ENCODE measurements at places on chromosomes 2 and 18. TPM values are rescaled to one million over a fixed set of nuclear protein-coding genes. Genes with fewer than 3 reads are reported as not detected.

The MOCOS gene
- 1.3 TPM for total RNA-seq

The GALR1 gene
- total RNA-seq: not detected

The HYCC2 gene
- 9.3 TPM for total RNA-seq

The MLPH gene
- total RNA-seq: 30.3 TPM

DNA sequence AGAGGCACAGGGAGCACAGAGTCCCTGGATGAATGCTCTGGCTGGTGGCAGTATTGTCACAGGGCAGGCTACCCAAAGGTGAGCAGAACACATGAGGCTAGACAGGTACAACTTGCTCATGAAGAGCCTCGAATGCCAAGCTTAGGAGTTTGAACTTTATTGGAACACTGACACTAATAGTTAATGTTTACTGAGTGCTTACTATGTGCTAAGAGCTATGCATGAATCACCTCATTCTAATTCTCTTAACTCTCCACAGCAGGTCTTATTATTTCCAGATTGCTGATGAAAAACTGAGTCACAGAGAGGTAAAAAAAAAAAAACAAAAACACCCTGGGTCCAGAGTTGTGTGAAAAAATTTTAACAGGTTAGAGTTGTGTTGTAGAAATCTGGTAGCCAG lies 6.1 kb upstream of the EMX1 start:
- no peak for DNase-seq

The MEX3C gene
- 16.5 TPM for total RNA-seq

DNA sequence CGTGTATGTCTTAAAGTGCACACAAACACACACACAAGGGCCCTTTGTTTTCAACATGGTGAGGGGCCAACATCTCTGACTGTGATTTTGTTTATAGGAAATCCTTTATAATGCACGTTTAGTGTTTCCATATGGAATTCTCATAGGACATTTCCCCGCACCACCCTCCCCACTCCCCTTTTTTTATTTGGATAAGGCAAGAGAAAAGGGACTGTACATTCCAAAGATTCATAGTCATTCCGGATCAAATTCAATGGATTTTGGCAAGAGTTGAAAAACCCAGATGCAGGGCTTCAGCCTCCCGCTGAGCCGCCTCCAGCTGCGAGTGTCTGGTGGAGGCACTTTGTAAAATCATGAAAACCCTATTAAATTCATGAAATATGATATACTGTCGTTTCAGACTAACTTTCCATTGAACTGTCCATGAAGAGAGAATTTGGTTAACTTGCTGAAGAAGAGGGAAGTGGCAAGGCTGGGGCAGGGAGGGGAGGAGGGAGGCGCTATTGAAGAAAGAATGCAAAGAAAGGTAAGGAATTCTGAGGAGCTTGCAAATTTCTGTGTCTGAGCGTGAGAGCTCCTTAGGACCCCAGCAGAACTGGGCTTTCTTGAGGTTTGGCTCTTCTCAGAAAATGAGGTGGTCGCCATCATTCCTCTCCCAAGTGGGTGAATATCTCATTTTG lies 25.8 kb upstream of the SLC14A2 start:
- DNase-seq: no peak

All from body of pancreas (tissue), 4 donors.